Astrocyte (in vitro differentiated cells and primary cell): ENCODE measurements at places on chromosomes 6 and 20. TPM values are rescaled to one million over a fixed set of nuclear protein-coding genes. Genes with fewer than 3 reads are reported as not detected.

GRCh38 chr20:37071481-37071911, 24.3 kb downstream of the RBL1 start:
- DNase-seq, result peak; percentile 53

DNA sequence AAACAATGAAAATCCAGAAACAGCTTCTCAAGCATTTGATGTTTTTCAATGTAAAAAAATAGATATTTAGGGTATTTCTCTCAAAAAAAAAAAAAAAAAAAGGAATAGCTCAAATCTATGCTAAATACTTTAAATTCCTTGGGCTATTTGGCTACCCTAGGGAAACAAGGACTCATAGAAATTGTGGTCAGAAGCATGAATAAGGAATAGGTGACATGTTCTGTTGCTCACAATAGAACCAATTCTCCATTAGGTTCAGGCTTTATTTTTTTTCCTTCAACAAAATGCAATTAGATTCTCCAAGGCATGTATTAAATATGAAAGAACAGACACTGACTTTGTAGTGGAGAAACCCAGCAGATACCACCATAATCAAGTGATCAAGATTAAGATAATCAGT, 904.3 kb upstream of the FLRT3 start:
- DNase-seq, result peak; percentile 27

LBP gene
- total RNA-seq, result not detected in 2 replicates

GRCh38 chr6:1212919-1213318, 99.0 kb upstream of the FOXQ1 start:
- DNase-seq, result no peak

SYCP2 gene
- 0.27 and 0.72 TPM in 2 replicates for total RNA-seq

SIRPB2 gene
- not detected in 2 replicates for total RNA-seq

GRCh38 chr6:89027756-89028155, 52.8 kb upstream of the PNRC1 start:
- no peak for DNase-seq

ELOVL2 gene
- total RNA-seq, result 4.6 and 5.7 TPM in 2 replicates

NKX2-4 gene
- total RNA-seq, result not detected in 2 replicates

DNA sequence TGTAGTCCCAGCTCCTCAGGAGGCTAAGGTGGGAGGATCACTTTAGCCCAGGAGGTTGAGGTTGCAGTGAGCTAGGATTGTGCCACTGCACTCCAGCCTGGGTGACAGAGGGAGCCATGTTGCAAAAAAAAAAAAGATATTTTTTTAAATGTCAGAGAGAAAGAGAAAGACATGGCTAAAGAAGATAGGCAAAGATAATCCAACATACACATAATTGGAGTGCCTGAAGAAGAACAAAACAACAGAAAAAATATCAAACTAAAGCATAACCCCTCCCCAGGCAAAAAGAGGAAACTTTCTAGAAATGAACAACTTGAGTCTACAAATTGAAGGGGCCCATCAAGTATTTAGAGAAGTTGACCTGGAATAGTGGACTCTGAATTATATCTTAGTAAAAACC, 14.0 kb upstream of the GRM4 start:
- no peak for DNase-seq

CST2 gene
- 1.7 and 2.9 TPM in 2 replicates for total RNA-seq

DNA sequence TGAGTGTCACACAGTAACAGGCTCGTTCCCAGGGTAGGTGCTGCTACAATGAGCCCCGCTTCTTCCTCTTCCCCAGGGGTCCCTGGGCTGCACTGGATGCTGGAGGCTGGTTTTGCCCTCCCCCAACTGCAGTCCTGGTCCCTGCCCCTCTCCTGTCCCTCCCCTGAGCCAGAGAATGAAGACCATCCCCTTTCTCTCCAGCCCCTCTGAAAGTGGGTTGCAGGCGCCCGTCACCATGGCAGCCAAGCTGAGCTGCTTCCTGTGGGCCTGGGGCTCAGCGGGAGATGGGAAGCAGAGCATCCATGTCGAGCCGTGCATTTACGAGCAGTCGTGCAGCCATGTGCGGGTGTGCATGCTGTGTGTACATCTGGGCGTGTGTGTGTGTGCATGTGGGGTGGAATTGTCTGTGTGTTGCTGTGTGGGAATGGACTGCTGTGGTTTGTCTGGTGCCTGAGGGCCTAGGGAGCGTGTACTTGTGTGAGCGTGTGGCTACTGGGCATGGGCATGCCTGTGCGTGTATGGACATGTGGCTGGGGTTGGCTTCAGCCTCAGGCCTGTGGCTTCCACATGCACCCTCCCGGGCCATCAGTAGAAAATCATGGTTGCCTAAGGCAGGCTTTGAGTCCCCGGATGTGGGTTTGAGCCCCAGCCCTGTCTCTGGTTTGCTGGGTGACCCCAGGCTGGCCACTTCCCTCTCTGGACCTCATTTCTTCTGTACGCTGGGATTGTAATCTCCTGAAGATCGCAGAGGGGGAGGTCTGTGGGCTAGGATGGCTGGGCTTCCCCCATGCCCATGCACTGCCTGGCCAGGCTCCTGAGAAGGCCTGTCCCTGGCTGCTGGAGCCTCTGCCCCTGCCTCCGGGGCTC, 48.8 kb downstream of the SRC start:
- DNase-seq, result no peak

- peak; percentile 62 for DNase-seq
Measured at GRCh38 chr6:38095054-38095453, 275.5 kb downstream of the ZFAND3 start.

GRCh38 chr6:161274898-161275297, 1.0 kb upstream of the AGPAT4 start:
- DNase-seq, result no peak

HTR1B gene
- total RNA-seq, result 1.2 and 1.9 TPM in 2 replicates

DNA sequence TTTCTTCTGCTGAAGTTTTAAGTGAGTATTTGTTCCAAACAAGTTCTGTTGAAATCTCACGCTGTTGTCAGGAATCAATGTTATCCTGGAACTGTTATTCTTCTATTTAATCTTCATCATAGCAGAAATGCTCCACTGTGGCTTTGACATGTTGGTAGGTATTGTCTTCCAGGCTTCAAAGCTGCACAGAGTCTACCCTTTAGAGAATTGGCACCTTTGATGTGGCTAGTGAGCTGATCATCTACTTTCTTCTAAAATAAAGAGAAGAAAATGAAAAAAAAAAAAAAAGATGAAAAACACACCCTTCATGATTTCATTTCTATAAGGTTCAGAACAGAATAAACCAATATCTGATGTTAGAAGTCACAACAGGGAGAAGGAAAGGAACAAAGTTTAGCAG, 5.8 kb upstream of the ZSCAN23 start:
- DNase-seq, result no peak

GRCh38 chr6:142474531-142475289, 172.9 kb downstream of the ADGRG6 start:
- DNase-seq, result peak; percentile 36

- DNase-seq, result no peak
Measured at GRCh38 chr20:14956026-14956425, 618.6 kb upstream of the FLRT3 start.

DNA sequence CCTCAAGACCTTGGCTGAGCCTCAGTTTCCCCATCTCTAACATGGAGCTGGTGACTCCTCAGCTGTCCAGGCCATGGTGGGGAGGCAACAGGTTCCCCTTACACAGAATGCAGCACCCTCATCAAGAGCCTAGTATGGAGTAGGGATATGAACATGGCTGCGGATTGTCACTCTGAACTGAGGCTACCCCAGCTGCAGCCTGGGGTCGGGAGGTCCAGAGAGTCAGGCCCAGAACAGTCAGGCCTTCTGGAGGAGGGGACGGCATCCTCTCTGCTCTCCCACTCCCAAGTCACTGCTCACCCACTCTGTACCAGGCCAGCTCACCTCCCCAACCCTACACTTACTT, 1.4 kb upstream of the FOXS1 start:
- DNase-seq, result no peak

LGSN gene
- total RNA-seq, result 0.25 and 0.36 TPM in 2 replicates

- no peak for DNase-seq
Measured at GRCh38 chr6:5302220-5302946, 41.1 kb downstream of the FARS2 start.

- no peak for DNase-seq
Measured at GRCh38 chr6:109521080-109521479, 38.1 kb upstream of the ZBTB24 start.

- no peak for DNase-seq
Measured at GRCh38 chr20:43372051-43372450, 85.6 kb upstream of the SRSF6 start.

DNA sequence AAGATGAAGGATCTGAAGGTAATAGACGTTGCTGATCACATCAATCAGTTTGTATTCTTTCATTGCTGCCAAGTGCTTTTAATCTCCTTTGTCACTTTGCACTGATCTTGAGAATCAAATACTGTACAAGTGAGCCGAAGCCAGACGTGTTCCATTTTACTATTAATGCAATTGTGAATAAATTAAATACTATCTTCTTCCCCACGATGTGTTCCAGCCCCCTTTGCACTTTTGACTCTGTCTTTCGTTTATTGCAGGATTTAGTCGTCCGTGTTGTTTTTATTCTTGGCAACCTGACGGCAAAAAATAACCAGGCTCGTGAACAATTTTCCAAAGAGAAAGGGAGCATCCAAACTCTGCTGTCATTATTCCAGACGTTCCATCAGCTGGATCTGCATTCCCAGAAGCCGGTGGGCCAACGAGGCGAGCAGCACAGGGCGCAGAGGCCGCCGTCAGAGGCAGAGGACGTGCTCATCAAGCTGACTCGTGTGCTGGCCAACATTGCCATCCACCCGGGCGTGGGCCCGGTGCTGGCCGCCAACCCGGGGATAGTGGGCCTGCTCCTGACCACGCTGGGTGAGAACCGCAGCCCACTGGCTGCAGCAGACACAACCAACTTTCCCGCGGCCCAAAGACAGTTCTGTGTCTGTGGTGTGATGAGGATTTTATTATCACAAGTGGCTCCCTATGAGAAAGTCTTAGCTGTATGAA, 104.7 kb downstream of the ARMC2 start:
- no peak for DNase-seq

DNA sequence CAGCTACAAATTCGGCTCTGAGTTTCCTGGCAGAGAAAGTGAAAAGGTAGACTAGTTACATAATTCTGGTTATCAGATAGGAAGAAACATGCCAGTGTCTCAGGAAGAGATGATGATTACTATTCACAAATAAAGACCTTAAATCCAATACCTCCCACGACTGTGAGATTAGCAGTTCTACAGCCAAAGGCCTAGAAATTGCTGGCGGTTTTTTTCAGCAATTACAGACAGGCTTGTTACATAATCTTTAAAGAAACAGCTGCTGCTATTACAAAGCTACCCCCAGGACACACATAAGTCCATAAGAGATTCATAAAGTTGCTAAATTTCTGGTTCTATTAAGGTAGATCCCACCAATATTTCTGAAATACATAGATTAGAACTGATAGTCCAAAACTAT, 40.2 kb downstream of the PIGU start:
- DNase-seq, result no peak

DNA sequence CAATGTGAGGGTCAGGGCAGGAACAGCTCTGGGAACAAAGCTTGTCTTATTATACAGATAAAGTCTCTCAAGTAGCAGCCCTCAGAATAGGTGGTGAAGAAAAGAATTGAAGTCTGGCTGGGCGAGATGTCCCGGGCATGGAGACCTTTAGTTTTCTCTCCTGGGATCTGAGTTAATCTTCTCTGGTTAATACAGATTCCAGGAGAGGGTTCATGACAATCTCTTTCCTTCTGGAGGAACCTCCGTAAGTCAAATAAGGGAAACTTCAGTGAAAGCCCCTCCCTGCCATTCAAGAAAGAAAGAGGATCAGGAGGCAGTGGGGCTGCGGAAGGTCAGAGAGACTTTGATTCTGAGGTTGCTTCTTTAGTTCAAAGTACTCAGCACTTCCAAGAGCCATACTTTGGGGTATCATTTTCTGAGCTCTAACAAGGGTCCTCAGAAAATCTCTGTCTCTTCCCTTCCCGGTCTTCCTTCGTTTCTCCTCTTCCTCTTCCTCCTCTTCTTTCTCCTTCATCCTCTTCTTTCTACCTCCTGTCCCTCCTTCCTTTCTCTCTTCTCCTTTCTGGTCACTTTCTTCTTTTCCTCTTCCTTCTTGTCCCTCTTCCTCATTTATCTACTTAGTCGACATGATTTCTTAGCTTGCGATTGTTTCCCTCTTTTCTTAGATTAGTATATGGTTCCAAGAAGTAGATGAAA, 4.6 kb upstream of the ZNF184 start:
- no peak for DNase-seq

PPP1R3D gene
- total RNA-seq, result 5.2 and 5.8 TPM in 2 replicates

WFDC10B gene
- total RNA-seq, result not detected in 2 replicates

- no peak for DNase-seq
Measured at GRCh38 chr6:89942601-89943000, 48.3 kb downstream of the GJA10 start.

DNA sequence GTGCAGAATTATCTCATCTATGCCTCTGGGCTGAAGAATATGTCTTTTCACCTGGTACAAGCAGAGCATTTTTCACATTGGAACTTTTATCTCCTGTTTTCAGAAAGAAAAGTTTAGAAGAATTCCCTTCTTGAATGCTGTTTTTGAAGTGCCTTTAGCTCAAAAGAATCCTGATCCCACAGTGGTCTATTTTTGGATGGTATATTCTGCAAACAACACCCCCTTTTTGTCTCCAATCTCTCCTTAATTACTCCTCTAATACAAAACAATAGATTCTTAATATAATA, 57.7 kb upstream of the HFE start:
- no peak for DNase-seq

DNA sequence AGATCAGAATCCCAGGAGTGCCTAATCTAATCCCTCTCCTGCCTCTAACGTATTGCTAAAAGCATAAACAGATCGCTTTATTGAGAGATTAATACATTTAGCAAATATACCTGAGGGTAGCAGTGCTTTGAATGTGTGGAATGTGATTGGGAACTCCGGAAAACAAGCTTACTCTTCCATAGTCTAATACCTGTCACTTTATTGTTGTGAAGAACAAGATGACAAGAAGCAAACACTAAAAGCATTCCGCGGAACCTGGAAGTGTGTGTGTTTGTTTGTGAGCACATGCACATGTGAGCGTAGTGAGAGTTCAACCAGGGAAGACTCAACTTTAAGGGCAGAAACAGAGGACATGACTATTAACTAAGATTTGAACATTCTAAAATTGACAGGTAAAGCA, 265.0 kb upstream of the GJE1 start:
- DNase-seq, result no peak

- DNase-seq, result no peak
Measured at GRCh38 chr20:48398506-48399449, 429.0 kb downstream of the PREX1 start.

MATN4 gene
- total RNA-seq, result 0.19 and 0.20 TPM in 2 replicates

- peak; percentile 61 for DNase-seq
Measured at GRCh38 chr6:47414423-47415167, 63.0 kb upstream of the CD2AP start.

- no peak for DNase-seq
Measured at GRCh38 chr6:163955756-163956155, 541.2 kb downstream of the QKI start.

DNA sequence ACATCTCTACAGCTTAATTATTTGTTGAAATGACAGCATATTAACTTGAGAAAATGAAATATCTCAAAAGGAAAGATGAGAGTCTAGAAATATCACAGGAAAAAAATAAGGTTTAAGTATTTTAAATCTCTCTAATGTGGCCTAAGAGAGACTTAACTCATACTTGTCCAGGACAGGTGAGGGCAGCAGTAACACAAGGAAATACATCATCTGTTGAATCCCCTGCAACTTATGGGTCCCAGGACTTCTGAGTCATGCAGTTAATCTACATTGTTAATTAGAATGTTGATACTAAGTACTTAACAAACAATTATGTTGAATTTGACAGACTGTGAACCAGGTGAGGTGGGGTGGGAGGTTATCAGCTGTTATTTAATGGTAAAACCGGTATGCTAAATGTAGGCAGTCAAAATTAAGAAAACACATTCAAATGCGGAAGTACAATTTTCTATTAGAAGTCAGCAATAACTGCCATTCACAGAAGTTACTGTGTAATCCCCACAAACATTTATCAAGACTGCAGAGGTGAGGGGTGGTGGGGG, 87.9 kb downstream of the CEP57L1 start:
- DNase-seq, result no peak

OGFR gene
- 93.4 and 96.5 TPM in 2 replicates for total RNA-seq

GRCh38 chr6:150403458-150404246, 34.8 kb downstream of the IYD start:
- DNase-seq, result peak; percentile 97
